Stimulated activated CD4-positive, alpha-beta T cell treated with anti-CD3 and anti-CD28 coated beads, TNF-alpha, amount 100 ng/mL, for 1 hour (primary cell): ENCODE measurements at places on chromosomes 13 and 19.

- no peak for DNase-seq
These were observed 826.0 kb downstream of the SLITRK1 start for GRCh38 chr13:83056269-83056668.

- no peak for DNase-seq
These were observed 74.4 kb downstream of the ALOX5AP start for GRCh38 chr13:30809787-30810186.

- DNase-seq: no peak
These were observed 164.2 kb downstream of the FOXO1 start for GRCh38 chr13:40502236-40502635.

GRCh38 chr13:50840284-50840683 lies 3.2 kb downstream of the DLEU7 start:
- DNase-seq: no peak

GRCh38 chr13:65921933-65922332 lies 1308.2 kb downstream of the PCDH9 start:
- DNase-seq: no peak

DNA sequence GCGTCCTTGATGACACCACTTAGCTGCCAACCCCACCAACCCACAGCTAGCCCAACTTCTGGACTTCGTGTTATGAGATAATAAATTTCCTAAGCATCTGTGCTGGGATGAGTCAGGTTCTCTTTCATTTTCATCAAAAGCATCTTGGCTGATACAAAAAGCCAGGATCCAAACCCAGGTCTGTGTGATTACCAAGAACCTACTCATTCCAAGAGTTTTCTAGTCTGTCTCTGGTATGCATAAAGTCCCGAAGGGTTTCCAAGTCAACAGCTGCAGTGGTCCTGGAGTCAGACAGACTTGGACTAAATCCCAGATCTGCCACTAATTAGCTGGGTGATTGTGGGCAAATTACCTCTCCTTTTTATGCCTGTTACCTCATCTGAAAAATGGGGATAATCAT lies 55.5 kb upstream of the SERP2 start:
- DNase-seq: no peak

GRCh38 chr19:48933382-48933932 lies at the start of gene DHDH:
TSS of gene DHDH (plus strand) at chr19:48933699. CDS start at chr19:48933722, 23 bp downstream.
- DNase-seq: peak; percentile 60

DNA sequence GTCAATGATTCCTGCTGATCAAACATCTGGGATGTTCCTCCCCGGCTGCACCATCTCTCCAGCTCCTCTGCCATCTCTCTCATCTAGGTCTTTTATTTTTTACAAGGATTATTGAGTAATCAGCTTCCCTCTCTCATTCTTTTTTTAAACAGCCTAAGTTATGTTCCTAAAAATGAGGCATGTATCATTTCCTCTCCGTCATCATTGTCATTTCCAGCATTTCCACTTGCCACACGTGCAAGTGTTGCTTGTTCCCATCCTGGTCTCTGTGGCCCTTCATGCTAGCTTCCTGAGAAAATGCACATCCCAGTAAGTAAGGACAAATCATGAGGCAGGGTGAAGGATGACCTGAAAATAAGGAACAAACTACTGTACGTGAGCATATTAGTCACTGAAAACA lies 102.7 kb upstream of the POSTN start:
- no peak for DNase-seq

- no peak for DNase-seq
These were observed 8.5 kb upstream of the AKAP8L start for GRCh38 chr19:15427350-15427700.

GRCh38 chr13:33181264-33181663 lies 104.3 kb downstream of the STARD13 start:
- DNase-seq: no peak

DNA sequence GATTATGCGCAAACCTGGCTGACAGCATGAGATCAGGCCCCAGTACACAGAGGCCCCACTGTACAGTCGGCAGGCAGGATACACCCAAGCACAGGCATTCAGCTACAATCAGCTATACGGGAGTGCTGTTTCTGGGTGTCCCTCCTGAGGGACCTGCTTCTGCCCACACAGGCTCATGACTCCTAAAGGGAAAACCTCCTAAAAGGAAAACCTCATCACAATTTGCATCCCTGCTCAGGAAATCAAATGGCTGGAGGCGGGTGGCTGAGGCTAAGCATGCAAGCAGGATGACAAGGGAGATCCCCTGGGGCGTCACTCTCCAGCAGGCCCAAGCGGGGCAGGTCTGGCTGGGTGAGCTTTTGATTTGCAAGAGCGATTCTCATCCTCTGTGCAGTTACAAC lies 99.8 kb downstream of the CRYL1 start:
- no peak for DNase-seq

GRCh38 chr13:112800057-112800456 lies 110.2 kb downstream of the ATP11A start:
- DNase-seq: no peak

GRCh38 chr13:97306645-97307044 lies 84.5 kb downstream of the MBNL2 start:
- DNase-seq: no peak

DNA sequence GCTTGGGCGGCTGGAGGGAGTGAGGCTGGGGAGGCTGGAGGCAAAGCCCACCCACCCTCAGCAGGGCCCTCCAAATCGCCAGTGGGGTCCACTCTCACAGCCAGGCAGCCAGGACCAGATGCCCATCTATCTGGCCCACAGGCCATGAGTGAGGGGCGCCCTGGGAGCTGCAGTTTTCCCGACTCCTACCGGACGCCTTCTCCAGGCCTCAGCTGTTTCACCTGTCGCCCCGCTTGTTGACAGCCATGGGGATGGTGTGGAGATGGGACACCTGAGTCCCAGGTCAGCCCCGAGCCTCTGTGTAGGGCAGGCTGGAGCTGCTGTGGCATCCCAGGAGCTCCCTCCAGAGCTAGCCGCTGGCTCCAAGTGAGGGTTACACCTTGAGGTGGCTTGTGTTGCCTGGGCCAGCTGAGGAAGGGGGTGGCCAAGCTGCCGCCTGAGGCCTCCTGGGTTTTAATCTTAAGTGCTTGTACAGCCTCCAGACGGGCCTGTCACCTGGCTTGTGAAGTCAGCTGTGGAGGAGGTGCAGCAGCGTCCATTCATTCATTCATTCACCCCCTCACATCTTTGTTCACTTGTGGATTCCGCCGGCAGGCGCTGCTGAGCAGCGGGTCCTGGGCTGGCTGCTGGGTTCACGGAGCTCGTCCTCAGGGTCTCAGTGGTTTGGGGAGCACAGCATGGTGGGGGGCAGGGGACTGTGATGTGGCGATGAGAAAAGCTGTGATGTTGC lies 52.0 kb downstream of the COMP start:
- no peak for DNase-seq

DNA sequence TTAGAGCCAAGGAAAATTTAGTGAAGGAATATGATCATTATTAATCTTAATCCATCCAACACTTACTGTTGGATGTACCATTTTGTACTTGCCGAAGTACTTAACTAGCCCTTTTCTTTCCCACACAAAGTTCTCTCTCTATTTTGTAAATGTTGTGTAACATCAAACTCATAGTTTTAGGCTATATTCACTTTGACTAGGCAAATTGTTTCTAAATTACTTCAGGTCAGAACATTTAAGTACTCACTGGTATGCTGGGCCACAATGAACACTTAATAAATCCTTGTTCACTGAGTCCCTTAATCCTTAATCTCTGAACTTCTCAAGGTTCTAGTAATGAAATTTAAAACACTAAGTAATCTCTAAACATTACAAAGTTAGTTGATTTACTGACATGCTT lies 49.3 kb upstream of the EEF1AKMT1 start:
- no peak for DNase-seq

- no peak for DNase-seq
These were observed 420.2 kb downstream of the KCTD12 start for GRCh38 chr13:76466043-76466442.

- DNase-seq: no peak
These were observed 31.9 kb upstream of the USPL1 start for GRCh38 chr13:30585748-30586262.

- no peak for DNase-seq
These were observed 5.6 kb downstream of the C19orf81 start for GRCh38 chr19:50654882-50655281.

DNA sequence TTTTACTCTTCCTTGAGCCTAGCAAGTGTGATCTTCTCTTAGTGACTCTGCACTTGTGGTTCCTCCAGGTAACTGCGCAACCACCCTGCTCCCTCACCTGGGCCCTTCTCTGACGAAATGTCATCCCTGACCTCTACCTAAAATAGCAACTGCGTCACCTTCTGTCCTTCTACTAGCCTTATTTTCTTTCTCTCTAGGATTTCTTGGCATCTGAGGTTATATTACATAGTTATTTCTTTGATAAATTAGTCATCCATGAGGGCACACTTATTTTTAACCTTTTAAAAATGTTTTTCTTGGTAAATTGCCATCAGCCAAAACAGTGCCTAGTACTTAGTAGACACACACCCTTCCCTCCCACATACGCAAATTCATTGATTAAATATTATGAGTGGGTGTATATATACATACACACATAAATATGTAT lies 355.5 kb downstream of the ENOX1 start:
- no peak for DNase-seq

DNA sequence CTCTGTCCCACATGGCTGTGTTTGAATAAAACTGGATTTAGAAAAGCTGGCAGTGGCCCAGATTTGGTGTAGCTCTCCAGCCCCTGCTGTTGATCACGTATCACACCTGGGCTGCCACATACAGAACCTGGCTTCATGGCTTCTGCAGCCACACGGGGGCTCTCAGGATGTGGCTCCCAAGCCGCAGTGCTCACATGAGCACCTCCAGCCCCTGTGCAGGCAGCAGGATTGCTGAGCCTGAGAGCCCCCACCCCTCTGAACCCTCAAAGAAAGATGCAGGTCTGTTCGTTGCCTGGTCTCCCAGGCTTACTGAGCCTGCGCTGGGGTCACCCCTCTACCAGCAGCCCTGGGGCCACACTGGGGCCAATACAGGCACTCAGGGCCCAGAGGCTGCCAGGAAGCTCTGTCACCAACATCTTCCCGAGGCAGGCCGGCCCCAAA lies 2.7 kb downstream of the PLEKHF1 start:
- no peak for DNase-seq

DNA sequence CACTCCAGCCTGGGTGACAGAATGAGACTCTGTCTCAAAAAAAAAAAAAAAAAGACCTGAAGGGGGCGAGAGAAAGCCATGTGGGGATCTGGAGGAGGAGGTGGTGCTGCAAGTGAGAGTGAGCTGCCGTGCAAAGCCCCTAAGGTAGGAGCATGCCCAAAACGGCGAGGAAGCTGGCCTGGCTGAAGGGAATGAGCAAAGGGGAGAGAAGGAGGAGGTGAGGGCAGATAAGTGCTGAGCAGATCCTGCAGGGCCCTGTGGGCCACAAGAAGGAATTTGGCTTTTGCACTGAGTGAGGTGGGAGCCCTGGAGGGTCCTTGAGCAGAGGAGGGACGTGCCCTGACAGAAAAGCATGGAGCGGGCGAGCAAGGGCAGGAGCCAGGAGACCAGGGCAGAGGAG lies 19.4 kb upstream of the ADGRE5 start:
- no peak for DNase-seq

DNA sequence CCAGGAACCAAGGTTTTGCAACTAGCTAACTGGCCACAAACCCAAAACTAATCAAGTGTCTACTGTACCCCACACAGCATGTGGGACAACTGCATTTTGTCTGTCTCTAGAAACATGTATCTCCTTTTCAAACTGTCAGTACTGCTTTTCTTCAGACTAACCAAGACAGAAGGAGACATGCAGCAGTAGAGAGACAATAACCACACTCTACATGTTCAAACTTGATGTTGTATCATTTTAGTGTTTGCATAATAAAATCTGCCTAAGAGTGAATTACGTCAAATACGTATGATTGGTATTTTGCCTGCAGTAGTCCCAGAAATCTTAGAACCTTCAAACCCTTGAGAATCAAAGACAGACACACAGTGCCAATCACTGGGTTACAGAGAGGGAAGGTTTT lies 22.0 kb upstream of the FREM2 start:
- DNase-seq: no peak

DNA sequence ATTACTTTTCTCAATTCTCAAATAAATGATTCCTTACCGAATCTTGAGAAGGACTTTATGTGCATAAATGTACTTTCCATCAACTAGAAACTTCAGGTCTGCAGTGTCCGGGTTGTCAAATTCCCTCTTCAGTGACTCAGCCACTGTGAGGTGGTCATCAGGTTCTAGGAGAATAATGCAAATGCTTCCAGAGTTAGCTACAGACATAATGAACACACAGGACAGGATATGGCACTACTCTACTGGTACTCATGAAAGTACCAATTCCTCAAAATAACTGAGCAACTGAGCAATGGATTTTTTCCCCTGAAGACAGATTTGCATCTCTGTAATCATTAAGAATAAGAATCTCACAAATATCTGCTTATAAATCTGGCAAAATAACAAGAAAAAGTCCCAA lies 31.2 kb downstream of the RCBTB2 start:
- no peak for DNase-seq

- DNase-seq: no peak
These were observed 166.9 kb downstream of the GPC5 start for GRCh38 chr13:91565296-91565695.

GRCh38 chr19:5507065-5507909 lies 52.1 kb downstream of the ZNRF4 start:
- DNase-seq: no peak

DNA sequence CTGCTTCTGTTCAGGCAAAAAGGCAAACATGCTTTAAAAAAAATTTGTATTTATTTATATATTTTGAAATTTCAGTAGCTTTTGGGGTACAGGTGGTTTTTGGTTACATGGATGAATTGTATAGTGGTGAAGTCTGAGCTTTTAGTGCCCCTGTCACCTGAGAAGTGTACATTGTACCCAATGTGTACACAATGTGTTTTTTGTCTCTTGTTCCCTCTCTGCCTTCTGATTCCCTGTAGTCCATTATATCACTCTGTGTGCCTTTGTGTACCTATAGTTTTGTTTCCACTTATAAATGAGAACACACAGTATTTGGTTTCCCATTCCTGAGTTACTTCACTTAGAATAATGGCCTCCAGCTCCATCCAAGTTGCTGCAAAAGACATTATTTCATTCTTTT lies 77.4 kb downstream of the PDS5B start:
- DNase-seq: no peak

GRCh38 chr13:66048888-66049287 lies 1181.2 kb downstream of the PCDH9 start:
- no peak for DNase-seq

- DNase-seq: no peak
These were observed 37.9 kb downstream of the N4BP2L1 start for GRCh38 chr13:32390048-32390447.

GRCh38 chr19:18665771-18666202 lies 17.7 kb upstream of the CRTC1 start:
- DNase-seq: no peak

- DNase-seq: no peak
These were observed 15.8 kb upstream of the ELF1 start for GRCh38 chr13:41034881-41035280.

GRCh38 chr13:36839981-36840380 lies 21.0 kb downstream of the RFXAP start:
- DNase-seq: no peak
